ENCODE measurements at places on chromosomes 7 and 10.

GRCh38 chr10:102604439-102604841 lies 39.8 kb upstream of the TRIM8 start:
- peak; percentile 86 for DNase-seq

DNA sequence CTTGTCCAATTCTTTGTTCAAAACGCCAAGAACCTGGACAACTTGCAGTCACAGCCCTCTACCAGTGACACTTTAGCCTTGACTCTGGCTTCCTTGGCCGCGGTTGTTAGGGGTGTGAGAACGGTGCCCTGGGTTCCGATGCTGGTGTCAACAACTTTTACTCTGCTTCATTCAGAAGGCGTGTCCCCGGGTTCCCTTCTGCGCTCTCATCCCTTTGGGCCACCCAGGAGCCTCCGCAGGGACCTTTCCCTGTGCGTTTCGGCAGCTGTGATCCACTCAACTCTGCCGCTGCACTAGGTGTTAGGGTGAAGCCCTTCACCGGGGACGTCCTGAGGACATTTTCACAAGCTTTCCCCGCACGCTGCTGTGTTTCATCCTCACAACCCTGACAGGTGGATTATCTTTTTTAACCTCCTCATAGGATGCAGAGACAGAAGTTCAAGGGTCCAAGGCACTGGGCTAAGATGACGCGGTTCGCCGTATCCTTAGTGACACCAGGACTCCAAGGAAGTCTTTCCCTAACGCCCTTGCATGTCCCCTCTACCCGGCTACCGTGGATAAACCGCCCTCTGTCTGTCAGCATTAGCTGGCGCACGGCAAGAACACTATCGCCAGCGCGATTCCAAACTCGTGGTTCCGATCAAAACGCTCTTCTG lies 133.5 kb upstream of the SHH start:
- DNase-seq, result no peak

DNA sequence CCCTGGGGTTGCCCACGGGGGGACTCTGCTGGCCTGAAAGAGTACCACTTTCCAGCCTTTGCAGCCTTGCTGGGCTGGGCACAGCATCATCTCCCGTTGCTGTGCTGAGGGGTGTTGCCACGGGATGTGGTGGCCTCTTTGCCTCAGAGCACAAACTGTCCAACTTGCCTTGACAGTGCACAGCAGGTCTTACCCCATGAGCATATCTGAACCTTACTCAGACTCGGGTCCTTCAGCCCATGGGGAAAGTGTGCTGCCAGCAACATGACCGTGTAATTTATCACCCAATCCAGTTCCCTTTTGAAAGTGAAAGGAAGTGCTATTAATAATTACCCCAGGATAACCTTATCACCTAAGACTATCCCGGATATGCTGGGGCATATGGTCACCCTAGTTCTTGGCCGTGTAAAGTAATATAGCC lies 46.8 kb downstream of the TBXAS1 start:
- no peak for DNase-seq

- no peak for DNase-seq
Observed at GRCh38 chr7:12770227-12770975, 83.0 kb downstream of the ARL4A start.

GRCh38 chr7:28533731-28534531 lies 121.6 kb downstream of the CREB5 start:
- peak; percentile 64 for DNase-seq

GRCh38 chr10:132614431-132615340 lies 77.1 kb downstream of the INPP5A start:
- DNase-seq, result no peak

DNA sequence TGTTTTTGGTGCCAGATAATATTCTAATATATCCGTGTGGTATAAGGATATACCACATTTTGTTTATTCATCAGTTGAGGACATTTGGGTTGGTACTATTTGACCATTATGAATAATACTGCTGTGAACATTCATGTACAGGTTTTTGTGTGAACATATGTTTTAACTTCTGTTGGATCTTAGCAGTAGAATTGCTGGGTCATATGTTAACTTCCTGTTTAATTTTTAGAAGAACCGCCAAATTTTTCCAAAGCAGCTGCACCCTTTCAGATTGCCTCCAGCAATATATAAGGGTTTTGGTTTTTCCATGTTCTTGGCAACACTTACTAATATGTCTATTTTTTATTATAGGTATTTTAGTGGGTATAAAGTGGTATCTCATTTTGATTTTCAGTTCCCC lies 22.8 kb downstream of the VPS26A start:
- no peak for DNase-seq

DNA sequence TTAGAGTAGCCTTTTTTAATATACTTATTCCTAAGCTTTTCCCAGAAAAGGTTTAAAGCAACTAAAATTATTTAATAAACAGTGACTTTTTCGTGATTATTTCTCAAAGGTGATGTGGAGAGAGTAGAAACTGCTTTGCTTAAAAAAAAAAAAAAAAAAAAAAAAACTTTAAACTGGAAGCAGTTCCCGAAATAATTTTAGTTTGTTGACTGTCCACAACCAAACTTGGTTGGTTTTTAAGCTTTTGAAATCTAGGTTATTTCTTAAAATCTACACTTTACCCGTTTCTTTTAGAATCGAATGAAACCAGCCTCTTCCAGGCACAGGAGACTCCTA lies 7.3 kb downstream of the SKAP2 start:
- no peak for DNase-seq

DNA sequence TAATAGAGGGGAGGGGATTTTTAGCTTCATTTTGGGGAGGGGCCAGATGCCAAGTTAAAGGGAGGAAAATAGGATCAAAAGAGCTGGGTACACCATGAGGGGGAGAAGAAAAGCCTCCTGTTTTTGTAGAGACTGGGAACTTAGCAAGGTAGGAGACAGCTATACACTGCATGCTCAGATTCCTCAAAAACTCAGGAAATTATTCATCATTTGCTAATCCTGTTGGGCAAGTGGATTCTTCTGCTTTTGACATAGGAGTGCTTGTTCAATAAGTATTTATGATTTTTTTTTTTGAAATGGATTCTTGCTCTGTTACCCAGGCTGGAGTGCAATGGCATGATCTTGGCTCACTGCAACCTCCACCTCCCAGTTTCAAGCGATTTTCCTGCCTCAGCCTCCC lies 73.4 kb downstream of the LYZL2 start:
- DNase-seq, result no peak

GRCh38 chr10:101569323-101569621 lies 18.8 kb downstream of the POLL start:
- no peak for DNase-seq

DNA sequence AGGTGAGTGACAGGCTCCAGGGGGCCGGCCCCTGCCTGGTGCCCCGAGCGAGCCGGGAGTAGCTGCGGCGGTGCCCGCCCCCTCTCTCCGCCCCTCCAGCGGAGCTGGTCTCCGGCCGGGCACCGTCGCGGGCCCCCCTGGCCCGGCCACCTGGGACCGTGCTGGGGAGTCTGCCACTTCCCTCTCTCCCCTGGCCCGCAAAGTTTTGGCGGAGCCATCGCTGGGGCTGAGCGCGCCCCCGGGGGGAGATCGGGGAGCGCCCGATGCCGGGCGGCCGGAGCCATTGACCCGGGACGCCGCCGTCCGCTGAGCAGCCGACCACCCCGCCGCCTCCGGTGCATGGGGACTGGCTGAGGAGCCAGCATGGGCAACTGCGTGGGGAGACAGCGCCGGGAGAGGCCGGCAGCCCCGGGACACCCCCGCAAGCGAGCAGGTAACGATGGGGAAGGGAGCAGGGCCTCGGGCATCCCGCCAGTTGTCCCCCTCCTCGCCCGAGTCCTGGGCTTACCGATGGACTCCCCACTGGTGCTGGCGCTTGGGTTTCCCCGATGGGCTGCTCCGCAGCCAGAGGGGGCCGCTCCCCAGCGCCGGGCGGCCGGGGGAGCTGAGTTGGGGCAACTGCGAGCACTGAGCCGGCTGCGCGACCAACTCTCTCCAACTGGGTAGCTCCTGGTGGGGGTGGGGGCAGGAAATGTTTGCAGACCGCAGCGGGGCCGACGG lies at the start of gene UBTD1:
Gene UBTD1, plus strand, starts transcription at position 84 of the 720 bp plus-strand sequence. Its CDS starts 280 bp downstream, at position 364.
- peak; percentile 79 for DNase-seq

- DNase-seq, result no peak
Observed at GRCh38 chr10:43120929-43121314, 17.3 kb upstream of the CSGALNACT2 start.

GRCh38 chr10:129910861-129911260 lies 53.2 kb downstream of the EBF3 start:
- DNase-seq, result no peak

DNA sequence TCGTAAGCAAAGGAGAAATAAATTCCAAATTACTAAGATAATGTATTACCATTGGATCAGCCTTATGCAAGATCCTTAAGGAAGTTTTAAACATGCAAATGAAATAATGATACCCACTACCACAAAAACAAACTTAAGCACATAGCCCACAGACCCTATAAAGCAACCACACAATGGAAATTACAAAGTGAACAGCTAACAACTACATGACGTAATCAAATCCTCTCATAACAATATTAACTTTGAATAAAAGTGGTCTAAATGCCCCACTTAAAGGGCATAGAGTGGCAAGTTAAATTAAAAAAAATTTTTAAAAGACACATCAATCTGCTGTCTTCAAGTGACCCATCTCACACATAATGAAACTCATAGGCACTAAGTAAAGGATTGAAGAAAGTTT lies 397.3 kb upstream of the SEMA3A start:
- no peak for DNase-seq

DNA sequence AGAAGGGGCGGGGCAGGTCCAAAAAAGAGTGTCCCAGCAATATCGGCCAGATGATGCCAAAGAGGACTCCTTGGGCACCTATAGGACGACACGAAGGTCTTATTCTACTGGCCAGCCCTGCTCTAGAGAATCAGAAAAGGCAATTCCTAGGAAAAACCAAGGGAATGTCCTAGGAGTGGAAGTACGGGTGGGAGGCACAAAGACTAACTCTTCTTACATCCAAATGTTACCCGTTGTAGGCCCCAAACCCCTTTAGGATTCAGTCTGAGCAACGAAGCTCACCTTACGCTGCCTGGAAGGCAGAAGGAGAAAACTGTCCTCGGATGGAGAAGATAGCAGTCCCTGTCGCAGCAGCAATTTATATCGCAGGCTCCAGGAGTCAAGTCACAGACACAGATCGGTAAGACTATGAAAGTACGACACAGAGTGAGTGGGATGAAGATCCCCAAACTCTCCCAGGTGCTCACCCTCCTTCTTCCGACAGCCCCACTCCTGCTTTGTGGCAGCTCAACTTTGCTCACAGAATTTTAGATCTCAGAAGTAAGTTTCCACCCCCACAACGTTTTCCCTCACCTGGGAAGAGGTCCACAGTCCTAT lies 558 bp downstream of the TCTN3 start:
- DNase-seq, result peak; percentile 41

GRCh38 chr10:3761021-3761686 lies 23.9 kb downstream of the KLF6 start:
- DNase-seq, result no peak

- DNase-seq, result no peak
Observed at GRCh38 chr7:115127399-115128021, 205.6 kb downstream of the MDFIC start.

DNA sequence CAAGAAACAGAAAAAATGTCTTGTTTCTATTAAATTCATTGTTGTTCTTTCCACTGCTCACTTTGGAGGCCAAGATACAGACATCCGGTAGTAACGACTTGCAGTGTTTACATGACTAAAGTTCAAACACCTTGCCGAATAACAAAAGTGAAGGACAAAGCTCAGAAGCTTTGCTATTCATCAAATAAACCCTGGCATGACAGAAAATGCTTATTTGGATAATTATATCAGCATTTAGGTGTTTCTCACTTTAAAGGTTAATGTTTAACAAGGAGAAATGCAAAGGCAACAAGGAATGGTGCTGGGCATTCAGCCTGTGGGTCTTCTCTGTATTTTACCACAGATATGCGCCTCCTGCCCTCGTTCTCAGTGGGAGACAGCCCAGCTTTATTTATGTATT lies 5.4 kb upstream of the PTF1A start:
- no peak for DNase-seq

DNA sequence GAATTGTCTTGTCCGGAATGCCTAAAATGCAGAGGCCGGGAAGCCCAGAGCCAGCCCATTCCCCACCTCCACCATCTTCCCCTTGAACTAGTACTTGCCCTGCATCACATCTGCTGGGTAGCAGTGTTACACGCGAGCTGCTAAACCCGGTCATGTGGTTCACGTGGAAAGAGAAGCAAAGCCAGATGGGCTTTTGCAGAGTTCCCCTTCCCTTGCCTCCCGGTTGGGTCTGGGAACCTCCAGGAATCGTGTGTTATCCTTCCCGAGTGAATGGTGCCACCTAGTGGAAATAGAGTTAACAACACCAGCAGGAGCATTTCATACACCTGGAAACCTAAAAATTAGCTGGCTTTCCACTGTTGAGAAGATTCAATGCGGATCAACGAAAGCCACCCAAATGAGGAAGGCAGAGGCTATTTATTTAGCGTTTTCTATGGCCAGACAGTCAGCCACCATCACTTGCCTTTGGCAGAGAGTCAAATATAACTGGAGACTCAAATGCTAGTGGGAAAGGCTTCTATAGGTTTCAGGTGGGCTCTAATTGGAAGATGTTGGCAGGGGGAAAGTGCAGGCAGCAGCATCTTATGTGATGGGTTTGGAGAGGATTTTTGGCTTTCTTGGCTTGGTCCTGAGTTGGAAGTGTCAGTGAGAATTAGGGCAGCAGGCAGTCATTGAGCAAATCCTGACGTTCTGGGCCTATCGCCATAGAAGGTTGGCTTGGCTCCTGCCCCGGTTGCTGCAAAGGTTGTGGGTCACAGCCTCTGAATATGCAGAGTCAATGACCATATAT lies 12.9 kb upstream of the DENND2A start:
- DNase-seq, result peak; percentile 82

DNA sequence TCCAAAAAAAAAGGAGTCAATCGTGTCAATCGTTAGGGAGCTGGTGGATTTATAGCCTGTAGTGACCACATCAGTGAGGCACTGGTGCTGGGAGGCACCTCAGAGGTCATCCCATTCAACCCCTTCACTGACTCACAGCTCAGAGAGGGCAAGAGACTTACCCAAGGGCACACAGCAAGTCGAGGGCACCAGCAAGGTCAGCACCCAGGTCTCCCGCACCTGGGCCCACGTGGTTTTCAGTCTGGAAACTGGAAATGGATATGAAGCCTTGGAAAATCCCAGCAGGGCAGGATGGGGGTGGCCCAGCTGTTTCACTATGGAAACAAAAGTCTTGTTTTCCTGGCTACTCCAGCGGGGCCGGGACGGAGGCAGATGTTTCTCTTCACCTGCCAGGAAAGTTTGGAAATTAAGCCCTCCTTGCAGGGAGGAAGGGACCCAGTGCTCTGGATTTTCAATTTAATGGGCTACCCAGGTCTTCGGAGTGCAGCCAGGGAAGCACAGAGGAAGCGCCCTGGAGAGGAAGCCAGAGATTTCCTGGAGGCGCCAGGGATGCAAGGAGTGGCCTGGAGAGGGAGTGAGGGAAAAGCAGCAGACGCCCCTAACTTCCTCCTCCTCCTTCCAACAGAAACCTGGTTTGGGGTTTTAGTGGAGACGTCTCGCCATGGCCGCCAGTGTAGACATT lies 157.2 kb upstream of the TNRC18 start:
- DNase-seq, result peak; percentile 40

GRCh38 chr7:138226001-138226476 lies 149.8 kb downstream of the AKR1D1 start:
- peak; percentile 11 for DNase-seq
